LNCaP clone FGC (cell line): ENCODE measurements at places on chromosomes 2 and 18.

DNA sequence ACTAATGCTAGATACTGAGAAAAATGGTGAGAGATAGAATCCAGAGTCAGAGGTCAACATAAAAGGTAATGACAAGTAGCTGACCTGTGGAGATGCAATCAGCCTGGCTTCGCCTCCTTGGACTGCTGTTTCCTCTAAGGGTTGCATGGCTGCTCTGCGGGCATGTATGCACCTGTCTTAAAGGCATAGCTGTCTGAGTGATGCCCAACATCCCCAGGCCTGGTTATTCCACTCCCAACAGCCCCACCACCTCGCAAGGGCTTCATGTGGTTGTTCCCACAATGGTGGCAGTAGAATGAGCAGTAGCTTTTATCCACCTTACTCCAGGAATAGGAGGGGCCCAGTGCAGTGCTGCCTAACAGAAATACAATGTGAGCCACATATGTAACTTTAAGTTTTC lies 69.7 kb upstream of the ALK start:
- DNase-seq, result no peak

- no peak for DNase-seq
These were observed 445.6 kb upstream of the POU3F3 start for GRCh38 chr2:104408266-104408665.

GRCh38 chr2:219631904-219632759 lies 4.7 kb downstream of the SLC4A3 start:
- no peak for DNase-seq

GRCh38 chr2:167440382-167440781 lies 552.1 kb downstream of the XIRP2 start:
- DNase-seq, result no peak

GRCh38 chr18:44651478-44651877 lies 29.2 kb upstream of the SETBP1 start:
- DNase-seq, result no peak

DNA sequence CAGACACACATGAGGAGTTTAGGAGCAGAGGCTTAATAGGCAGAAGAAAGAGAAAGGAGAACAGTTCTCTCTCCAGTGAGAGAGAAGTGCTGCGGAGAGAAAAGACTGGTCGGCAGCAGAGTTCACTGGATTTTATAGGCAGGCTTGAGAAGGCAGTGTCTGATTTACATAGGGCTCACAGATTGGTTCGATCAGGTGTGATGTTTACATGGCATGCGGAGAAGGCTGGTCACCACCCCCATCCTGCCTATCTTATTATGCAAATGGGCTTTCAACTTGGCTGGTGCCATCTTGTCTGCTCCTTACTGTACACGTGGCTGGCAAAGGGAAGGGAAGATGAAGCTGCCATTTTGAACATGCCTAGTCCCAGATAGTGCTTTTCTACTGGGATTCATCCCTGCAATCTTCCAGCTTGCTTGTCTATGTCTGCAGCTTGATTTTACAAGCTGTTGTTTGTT lies 113.4 kb downstream of the AP1S3 start:
- peak; percentile 59 for DNase-seq

DNA sequence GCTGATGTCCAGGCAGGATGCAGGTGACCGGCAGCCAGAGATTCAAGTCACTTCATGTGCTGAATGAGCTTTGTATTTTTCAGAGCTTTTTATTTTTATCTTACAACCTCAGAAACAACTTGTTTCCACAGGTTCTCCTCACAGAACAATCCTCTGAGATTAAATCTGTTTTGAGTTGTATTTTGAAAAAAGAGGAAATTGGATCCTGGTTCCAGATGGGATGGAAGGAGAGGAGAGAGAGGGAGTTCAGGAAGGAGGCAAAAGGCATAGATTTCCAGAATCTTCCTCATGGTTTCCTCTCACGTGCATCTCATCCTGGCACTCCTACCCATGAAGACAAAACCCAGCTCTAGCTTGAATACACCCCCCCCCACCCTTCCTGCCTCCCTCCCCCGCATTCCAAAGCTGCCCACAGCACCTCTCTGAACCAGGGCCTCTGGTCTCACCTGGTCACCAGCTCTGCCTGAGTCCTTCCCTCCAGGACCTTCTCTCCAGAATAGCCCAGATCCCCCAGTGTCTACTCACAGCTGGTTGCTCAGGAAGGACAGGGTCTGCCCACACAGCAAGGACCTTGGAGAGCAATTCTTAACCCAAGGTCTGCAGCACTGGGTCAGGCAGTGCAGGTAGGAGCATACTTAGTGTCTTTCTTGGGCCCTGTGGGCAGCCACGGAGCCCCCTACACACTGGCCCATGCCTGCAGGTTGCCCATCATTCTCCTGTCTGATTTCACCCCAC lies 104.7 kb downstream of the ZFP36L2 start:
- DNase-seq, result no peak

- peak; percentile 30 for DNase-seq
These were observed 283.9 kb upstream of the SIX2 start for GRCh38 chr2:45293182-45293581.

DNA sequence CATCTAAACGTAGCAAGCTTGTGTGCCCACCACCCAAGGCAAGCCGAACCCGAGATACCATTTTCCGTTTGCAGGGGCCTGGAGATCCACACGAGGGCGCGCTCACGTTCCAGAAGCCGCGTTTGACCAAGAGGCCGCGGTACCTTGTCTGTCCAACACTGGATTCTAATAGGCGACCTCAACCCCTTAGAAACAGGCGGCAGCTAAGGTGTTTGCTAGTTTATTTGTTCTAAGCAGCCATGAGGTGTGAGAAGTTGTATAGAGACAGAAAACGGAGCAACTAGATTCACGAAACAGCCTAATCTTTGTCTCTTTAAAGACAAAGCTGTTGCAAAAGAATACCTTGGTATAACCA lies 4.2 kb downstream of the HOXD11 start:
- DNase-seq, result no peak

- peak; percentile 35 for DNase-seq
These were observed 183.4 kb upstream of the CDH7 start for GRCh38 chr18:65567372-65567771.

DNA sequence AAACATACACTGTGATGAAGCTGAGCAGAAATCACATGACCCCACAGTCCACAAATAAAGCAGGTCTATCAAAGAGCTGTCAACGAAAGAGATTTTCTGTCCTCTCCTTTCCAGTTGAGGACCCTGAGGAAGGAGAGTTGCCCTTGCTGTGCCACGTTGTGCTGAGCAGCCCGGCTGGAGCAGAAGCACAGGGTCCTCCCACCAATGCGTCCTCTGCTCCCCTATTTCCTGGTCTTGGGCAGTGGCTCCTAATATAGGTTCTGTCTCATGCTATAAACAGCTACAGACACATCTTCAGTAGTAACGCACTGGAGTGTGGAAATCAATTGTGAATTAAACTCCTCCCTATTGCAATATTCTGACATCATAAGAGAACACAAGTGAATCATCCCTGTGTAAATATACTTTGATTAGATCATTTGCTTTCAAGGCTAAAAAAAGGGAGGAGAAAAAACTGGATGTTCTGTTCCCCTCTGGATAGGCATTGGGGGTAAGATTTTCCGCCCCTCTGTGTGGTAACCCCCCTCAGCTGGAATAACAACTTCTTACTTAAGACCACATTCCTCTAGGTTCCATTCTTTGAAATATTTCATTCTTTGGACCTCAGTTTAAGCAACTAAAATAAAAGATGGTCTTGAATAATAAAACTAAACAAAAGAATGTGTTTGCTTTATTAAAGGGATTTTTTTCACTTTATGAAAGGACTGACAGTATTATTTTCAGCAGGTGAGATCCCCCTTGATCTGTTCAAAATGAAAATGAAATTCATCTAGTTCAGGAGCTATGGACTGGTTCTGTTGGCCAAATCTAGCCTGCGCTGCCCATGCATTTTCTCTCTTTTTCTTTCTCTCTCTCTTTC lies 8.3 kb upstream of the RHOB start:
- DNase-seq, result peak; percentile 75

DNA sequence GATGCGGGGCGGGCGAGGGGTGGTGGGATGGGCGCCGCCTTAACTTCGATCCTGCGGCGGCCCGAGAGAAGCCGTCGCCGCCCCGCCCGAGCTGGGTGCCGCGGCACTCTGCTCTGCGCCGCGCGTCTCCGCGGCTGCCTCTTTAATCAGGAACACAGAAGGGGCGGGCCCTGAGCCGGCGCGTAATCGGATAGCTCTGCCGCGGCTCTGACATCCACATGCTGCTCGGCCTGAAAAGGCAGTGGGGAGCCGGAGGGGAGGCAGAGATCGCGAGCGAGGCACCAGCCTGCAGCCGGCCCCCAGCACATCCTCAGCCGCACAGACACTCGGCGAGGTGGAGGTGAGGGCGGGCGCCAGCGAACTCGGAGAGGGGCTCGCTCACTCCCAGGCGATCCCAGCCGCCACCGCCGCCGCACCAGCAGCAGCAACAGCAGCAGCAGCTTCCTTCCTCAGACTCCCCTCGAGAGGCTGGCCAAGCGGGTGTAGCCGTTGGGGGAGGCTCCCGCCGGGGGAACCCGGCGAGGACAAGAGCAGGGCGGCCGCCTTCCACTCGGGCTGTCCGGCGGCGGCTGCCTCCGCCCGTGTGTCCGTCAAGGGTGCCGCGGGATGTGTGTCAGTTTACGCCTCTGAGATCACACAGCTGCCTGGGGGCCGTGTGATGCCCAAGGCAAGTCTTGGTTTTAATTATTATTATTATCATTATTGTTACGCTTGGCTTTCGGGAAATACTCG lies at the start of gene NRP2:
Gene NRP2, plus strand, starts transcription at position 263 of the 732 bp plus-strand sequence. CDS start 790 bp downstream, outside the sequence.
- DNase-seq, result no peak

GRCh38 chr2:191462370-191462769 lies 215.6 kb upstream of the NABP1 start:
- peak; percentile 57 for DNase-seq

- DNase-seq, result peak; percentile 88
These were observed 692.4 kb downstream of the CPS1 start for GRCh38 chr2:211248841-211249240.

DNA sequence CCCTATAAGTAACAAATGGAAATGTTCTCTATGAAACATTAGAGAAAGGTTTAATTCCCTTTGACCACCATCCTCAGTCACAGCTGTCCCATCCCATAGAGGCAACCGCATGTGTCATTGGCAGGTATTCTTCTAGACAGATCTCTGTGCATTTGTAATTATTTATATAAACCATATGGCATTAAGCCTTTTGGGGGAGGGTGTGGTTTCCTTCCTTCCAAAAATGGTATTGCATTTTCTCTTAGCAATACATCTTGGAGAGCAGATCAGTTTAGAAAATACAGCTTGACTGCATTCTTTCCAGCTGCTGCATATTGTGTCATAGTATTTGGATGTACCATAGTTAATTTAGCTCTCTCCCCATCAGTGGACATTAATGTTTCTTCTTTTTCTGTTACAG lies 57.7 kb downstream of the LCLAT1 start:
- no peak for DNase-seq

DNA sequence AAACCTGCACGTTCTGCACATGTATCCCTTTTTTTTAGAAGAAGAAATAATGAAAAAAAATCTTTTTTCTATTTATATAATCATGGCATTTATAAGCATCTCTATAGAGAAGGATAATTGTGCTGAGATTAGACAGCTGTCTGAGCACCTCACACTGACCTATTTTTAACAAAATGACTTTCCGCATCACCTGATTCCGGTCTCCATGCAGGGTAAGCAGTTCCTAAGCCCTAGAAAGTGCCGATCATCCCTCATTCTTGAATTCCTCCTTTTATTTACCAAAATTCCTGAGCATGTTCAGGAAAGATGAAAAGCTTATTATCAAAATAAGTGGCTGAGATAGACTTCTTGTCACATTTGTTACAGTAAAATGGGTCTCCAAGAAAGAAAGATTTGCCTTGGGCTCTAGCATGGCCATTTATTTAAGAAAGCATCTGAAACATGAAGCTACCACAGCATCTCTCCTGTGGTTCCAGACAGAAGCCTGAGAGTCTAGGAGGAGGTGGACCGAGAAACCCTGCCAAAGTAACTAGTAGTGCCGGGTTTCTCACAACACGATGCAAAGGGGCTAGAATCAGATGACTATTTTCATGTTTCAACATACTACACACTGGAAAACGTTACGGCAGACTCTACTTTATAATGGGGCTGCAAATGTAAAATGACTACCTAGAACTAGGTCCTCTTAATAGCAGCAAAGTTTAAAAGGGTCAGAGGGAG lies 670 bp downstream of the GKN1 start:
- DNase-seq, result no peak

GRCh38 chr2:134262684-134263083 lies 8.8 kb downstream of the MGAT5 start:
- no peak for DNase-seq

DNA sequence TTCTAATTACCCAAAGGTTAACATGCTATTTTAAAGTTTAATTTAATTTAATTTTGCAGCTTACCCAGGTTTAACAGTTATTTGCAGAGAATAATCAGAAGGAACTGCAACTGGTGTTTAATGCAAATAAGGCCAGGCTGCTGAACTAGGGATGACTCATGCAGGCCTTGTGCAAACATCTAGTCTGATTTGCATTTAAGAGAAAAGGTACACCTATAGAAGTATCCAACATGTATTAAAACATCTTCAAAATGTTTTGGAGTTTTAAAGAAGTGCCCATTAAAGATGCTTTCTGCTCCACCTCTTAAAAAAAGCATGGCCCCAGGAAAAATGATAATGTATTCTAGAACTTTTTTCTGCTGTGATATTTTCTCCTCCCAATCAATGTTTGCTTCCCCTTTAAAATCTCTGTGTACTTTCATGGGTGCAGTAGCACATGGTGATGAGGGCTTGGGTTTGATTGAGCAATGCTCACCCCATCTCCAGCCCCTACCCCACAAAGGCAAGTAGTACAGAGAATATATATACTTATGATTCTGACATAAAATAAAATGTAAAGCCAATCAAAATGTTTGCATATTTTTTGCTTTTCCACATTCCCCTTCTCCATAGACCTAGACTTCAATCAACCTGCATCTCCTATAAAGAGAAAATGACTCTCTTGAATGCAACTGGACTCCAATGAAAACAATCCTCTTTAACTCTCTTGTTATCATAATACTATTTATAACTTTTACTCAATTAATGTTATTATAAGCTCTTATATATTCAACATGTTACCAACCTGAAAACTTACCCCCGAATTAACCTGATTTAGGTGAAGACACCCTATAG lies 54.1 kb downstream of the ATP8B1 start:
- peak; percentile 77 for DNase-seq

- DNase-seq, result no peak
These were observed 80.2 kb downstream of the CDK15 start for GRCh38 chr2:201886504-201886903.

DNA sequence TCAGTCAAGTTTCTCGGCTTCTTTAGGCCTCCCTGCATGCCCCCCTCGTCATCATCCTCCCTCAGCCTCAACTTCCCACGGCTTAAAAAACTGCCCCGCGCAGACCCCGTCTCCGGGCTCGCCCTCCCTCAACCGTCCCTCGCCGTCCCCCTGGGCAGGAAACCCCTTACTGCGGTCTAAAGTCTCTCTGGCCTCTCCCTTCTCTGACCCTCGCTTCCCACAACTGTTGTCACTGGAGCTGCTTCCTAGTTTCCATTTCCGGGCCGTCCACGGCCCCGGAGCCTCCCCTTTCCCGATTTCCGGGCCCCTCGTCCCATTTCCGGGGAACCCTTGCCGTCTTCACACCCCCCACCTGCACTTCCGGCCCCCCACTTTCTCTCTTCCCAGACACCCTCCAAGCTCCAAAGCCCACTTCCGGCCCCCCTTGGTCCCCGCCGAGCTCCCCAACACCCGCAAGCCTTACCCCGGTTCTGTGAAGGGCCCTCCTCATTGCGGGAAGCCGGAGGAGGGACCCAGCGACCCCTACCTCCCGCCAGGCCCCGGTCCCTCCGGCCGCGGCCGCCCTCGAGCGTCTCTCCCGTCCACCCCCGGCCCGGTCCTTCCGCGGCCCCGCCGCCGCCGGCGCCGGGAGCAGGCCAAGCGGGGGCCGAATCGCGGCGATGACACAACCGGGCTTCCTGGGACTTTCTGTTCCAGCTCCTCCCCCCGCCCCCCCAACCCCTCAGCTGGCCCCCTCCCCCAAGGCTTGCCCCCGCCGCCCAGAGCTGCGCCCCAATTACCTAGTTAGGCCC lies 513 bp downstream of the TRIP12 start:
- DNase-seq, result no peak
